Activated CD4-positive, alpha-beta T cell treated with anti-CD3 and anti-CD28 coated beads, Interleukin-2, Interleukin-4, amounts not matched to agents 100 ng/mL and 50 ng/mL, durations not matched to agents 16 hours and 8 hours (primary cell): ENCODE measurements at places on chromosomes 5 and 9.

DNA sequence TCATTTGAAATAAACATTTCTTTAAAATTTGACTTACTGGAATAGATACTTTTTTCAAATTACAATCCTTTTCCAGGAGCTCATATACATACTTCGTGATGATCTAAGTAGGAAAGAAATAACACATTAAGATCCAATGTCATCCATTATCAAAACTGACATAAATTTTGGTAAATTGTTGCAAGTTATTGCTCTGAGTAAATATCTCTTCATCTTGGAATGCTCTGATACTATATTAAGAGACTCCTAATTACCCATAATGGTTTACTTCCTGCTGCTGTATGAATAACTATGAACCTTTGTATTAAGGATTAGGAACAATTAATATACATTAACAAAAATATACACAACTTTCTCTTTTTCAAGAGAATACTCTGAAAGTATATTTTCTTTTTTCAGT is 223.0 kb upstream of the POU5F2 start:
- no peak for DNase-seq

GRCh38 chr5:84115727-84116126 is 269.0 kb downstream of the EDIL3 start:
- DNase-seq = no peak

- DNase-seq = no peak
These were observed 402.7 kb downstream of the SPOCK1 start for GRCh38 chr5:137096149-137097103.

DNA sequence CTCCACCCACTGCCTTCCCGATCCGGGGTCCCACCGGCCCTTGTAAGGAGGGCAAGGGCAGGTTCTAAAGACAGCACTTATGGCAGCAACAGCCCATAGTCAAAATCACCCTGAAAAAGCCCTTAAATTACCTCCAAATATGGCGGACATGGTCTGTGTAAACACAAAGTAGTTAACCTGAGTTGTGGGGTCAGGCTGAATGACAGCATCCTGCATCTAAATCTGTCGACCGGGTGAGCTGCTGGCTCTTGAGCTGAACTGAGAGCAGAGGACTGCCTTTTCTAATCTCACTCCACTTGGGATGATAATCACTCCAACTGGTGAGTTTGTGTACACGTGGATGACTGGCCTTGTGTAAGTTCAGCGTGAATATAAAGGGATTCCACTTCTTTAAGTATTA is 249.6 kb downstream of the DENND1A start:
- no peak for DNase-seq

DNA sequence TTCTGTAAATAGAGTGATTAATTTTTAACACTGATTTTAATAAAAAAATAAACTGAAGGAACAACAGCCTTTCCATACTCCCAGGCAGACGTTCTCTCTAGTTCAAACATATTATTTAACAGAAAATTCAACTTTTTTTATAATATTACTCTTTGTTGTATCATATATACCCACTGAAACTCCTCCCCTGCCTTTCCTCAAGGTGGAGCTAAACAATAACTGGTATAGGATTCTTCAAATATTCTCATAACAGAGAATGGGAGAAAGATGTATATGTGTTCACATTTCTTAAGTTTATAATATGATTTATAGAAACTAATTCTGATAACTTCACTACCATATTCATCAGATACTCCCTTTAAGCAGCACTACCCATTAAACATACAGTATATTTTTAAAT is 83.4 kb downstream of the CYLC2 start:
- DNase-seq = no peak

GRCh38 chr9:82031538-82032280 is 43.1 kb downstream of the SPATA31D1 start:
- no peak for DNase-seq

- no peak for DNase-seq
These were observed 73.4 kb upstream of the FBXW11 start for GRCh38 chr5:172079876-172080275.

- DNase-seq = peak; percentile 38
These were observed 76.0 kb upstream of the FSTL4 start for GRCh38 chr5:133688391-133688790.
